Esophagus muscularis mucosa (tissue), 4 donors: ENCODE measurements at places on chromosomes 1 and 21. TPM values are rescaled to one million over a fixed set of nuclear protein-coding genes. Genes with fewer than 3 reads are reported as not detected.

DNA sequence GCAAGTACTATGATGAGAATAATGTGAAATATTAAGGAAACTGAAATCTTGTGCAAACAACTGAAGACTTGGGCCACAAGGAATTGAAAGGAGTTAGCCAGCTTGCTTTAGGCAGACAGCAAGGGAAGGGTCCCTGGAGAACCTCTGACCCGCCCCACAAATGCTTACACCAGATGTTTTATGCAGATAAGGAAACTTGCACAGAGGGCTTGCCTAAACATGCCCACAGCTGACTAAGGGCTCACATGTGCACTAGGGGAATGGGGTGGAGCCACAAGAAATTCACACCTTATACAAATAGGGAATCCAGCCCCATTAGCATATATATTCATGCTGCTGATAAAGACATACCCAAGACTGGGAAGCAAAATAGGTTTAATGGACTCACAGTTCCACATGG, 86.1 kb upstream of the CYYR1 start:
- no peaks in the 10 kb centered on the region for H3K36me3 ChIP-seq
- no peak overlapping the region for H3K4me3 ChIP-seq
- no peaks in the 10 kb centered on the region for H3K27me3 ChIP-seq
- no peak for DNase-seq
- no peaks in the 10 kb centered on the region for H3K4me1 ChIP-seq
- H3K27ac ChIP-seq: no peak overlapping the region

Gene CADM3
- 10.8 TPM for total RNA-seq

Gene MSH4
- 0.13 TPM for total RNA-seq

- H3K4me1 ChIP-seq: peaks cover 8% of the 10 kb centered on the region
- no peak overlapping the region for H3K27ac ChIP-seq
- H3K36me3 ChIP-seq: no peaks in the 10 kb centered on the region
- H3K4me3 ChIP-seq: no peak overlapping the region
- no peaks in the 10 kb centered on the region for H3K27me3 ChIP-seq
Measured at GRCh38 chr1:115258302-115258866, 79.7 kb downstream of the NGF start.

DNA sequence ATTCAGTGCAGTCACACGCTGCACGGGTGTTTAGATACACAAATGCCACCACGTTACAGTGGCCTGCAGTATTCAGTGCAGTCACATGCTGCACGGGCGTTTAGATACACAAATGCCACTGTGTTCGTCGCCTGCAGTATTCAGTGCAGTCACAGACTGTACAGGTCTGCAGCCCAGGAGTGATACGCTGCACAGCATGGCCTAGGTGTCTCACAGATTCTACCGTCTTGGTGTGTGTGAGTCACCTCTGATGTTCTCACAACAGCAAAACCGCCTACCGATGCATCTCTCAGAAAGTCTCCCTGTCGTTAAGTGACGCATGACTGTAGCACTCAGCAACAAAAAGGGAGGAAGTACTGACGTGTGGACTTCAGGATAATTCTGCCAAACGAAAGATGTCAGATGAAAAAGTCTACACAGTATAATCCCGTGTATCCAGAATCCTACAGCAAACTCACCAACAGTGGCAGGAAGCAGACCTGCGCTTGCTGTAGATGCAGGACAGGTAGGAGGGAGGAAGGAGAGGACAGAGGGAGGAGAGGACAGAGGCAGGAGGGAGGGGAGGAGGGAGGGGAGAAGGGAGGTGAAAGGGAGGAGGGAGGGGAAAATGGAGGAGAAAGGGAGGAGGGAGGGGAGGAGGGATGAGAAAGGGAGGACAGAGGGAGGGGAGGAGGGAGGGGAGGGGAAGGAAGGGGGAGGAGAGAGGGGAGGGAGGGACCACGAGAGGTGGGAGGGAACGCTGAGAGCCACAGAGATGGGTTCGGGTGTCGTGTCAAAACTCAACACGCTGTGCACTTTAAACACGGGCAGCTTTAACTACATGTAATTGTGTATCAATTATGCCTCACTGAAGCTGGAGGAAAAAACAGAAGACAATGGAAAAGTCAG, 36.3 kb upstream of the PCBP3 start:
- no peak for DNase-seq
- H3K27ac ChIP-seq: no peak overlapping the region
- H3K4me3 ChIP-seq: no peak overlapping the region

Gene SPRR2G
- not detected for total RNA-seq

Gene EXO1
- total RNA-seq: 1.4 TPM

DNA sequence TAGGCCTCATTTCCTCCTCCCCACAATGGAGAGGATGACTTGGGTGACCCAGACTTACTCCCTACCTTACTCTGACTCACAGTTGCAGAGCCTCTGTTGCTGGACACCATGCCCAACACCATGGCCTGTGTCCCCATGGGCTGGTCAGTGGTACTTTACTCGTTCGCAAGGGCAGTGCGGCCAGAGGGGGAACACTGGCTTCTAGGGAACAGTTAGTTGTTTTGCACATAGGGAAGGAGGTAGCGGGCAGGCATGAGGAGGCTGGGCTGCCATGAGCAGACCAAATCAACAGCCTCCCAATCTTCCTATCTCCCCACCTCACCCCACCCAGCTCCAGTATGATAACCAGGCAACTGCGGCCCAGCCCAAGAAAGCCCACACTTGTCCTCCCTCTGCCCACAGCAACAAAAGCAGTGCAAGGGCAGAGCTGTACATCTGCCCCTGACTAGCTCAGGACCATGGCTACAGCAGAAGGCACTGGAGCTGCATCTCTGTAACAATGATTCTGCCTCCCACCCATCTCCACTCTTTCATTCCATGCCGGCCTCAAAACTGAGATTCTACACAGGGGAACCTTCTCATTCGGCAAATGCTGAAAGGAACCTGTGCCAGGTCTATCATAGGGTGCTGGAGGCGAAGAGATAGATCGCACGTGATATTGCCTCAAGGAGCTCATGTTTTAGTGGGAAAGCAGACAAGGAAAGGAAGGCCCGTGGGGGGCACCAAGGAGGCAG, 18.6 kb downstream of the TAL1 start:
- H3K4me1 ChIP-seq: peaks cover 13% of the 10 kb centered on the region
- H3K36me3 ChIP-seq: no peaks in the 10 kb centered on the region
- H3K27ac ChIP-seq: no peak overlapping the region
- H3K27me3 ChIP-seq: no peaks in the 10 kb centered on the region
- DNase-seq: no peak
- H3K4me3 ChIP-seq: no peak overlapping the region

Gene CPLANE2
- total RNA-seq: 26.0 TPM

Gene NPR1
- 47.2 TPM for total RNA-seq

DNA sequence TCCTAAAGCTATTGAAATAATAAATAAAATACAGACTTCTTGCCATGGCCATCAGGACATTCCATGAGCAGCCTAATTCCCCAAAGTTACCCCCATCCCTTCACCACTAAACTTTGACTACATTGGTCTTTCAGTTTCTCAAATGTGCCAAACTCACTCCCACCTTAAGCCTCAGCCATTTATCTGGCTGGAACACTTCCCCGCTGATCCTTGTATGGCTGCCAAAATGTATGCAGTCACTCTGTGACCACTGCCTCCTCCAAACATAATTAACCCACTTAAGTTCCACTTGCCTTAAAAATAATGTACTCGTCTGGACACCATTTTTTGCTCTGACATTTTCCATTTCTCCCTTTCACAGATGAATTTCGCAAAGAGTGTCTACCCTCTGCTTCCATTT, 407.4 kb downstream of the NTNG1 start:
- no peaks in the 10 kb centered on the region for H3K4me1 ChIP-seq
- no peak overlapping the region for H3K27ac ChIP-seq
- no peak overlapping the region for H3K4me3 ChIP-seq

- H3K4me3 ChIP-seq: no peak overlapping the region
- no peaks in the 10 kb centered on the region for H3K36me3 ChIP-seq
- H3K27me3 ChIP-seq: no peaks in the 10 kb centered on the region
- H3K27ac ChIP-seq: peak overlapping the region; percentile 57
Measured at GRCh38 chr1:23930861-23931490, 17.8 kb upstream of the CNR2 start.

- H3K27ac ChIP-seq: no peak overlapping the region
- no peaks in the 10 kb centered on the region for H3K27me3 ChIP-seq
- peaks cover 8% of the 10 kb centered on the region for H3K36me3 ChIP-seq
- no peak for DNase-seq
Measured at GRCh38 chr1:13797397-13797796, 97.4 kb downstream of the PRDM2 start.

DNA sequence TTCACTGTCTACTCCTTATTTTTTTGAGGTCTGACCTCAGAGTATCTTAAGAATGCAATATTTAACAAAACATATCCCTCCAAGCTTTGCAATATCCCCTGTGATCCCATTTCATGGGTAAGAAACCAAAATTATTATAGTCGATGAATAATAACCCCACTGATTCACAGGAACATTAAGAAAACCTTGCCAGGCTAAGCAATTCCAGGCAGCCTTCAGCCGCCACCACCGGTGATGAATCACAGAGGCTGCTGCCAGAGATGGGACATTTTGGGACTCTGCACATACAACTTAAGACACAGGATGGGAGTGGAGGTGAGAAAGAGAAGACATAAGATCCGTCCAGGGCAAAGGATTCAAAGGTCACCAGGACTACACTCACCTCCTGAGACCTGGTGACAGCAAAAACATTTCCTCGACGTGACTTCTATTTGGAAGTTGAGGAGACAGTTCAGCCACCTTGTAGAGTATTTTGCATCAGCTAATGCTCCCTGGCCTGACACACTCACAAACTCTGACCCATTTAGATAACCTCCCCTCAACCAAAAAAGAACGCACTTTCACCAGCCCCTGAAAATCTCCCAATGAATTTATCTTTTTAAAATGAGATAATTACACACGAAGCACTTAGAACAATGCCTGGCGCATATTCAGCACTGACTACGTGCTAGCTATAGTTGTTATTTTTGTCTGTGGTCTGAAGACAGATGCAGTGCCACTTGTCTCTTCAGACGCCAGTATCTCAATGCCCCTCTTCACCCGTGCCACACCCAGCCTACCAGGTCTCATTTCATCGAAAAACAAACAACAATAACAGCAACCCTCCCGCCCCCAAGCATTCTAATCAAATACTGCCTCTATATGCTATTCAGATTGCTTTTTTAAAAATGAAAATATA, 17.8 kb upstream of the OVAAL start:
- no peak overlapping the region for H3K27ac ChIP-seq

Gene ROR1
- 7.3 TPM for total RNA-seq

GRCh38 chr1:29408831-29409605, 172.7 kb downstream of the PTPRU start:
- no peaks in the 10 kb centered on the region for H3K4me1 ChIP-seq
- no peak overlapping the region for H3K27ac ChIP-seq
- no peaks in the 10 kb centered on the region for H3K27me3 ChIP-seq
- no peak overlapping the region for H3K4me3 ChIP-seq
- DNase-seq: no peak

- H3K27ac ChIP-seq: no peak overlapping the region
- H3K4me3 ChIP-seq: no peak overlapping the region
- DNase-seq: no peak
- H3K27me3 ChIP-seq: no peaks in the 10 kb centered on the region
- H3K4me1 ChIP-seq: no peaks in the 10 kb centered on the region
Measured at GRCh38 chr21:29586696-29587095, 288.0 kb downstream of the BACH1 start.

DNA sequence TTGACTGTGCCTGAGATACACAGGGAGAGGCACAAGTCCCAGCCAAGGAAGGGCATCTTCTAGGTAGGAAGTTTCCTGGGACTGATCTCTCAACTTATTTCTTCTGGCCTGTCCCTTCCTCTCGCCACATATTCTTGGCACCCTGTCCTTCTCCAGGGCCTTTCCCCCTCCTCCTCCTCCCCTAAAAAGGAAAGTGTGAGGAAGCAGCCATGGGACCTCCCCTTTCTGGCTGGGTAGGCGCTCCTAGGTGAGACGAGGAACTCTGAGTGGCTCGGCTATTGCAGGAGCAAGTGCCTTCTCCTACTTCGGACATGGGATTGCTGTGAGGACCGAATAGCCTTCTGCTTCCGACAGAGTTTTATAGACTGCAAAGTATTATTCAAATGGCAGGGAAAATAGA, 15.5 kb upstream of the MTARC2 start:
- H3K4me1 ChIP-seq: peaks cover 12% of the 10 kb centered on the region
- peak; percentile 81 for DNase-seq
- no peaks in the 10 kb centered on the region for H3K27me3 ChIP-seq
- peak overlapping the region; percentile 6 for H3K4me3 ChIP-seq
- H3K36me3 ChIP-seq: no peaks in the 10 kb centered on the region

DNA sequence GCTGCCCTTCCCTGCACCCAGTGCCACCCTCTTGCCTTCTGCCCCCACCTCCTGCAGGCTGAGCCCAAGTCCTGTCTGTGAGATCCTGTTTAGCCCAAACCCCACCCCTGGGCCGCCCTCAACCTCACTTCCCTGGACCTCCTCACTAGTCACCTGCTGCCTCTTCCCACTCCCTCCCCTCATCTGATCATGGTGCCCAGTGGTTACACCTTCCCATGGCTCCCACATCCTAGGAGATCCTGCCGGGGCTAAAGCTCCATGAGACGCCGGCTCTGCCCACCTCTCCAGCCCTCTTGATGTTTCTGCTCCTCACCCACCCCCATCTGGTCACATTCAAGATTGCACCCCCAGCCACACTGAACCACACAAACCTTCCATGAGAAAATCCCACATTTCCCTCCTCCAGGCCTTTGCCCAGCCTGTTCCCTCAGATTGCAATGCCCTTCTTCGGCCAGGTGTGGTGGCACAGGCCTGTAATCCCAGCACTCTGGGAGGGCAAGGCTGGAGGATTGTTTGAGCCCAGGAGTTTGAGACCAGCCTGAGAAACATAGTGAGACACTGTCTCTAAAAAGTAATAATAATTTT, 17.0 kb downstream of the TTC39A start:
- no peaks in the 10 kb centered on the region for H3K27me3 ChIP-seq
- H3K4me1 ChIP-seq: peaks cover 9% of the 10 kb centered on the region
